ENCODE measurements at places on chromosomes 16 and 17.

DNA sequence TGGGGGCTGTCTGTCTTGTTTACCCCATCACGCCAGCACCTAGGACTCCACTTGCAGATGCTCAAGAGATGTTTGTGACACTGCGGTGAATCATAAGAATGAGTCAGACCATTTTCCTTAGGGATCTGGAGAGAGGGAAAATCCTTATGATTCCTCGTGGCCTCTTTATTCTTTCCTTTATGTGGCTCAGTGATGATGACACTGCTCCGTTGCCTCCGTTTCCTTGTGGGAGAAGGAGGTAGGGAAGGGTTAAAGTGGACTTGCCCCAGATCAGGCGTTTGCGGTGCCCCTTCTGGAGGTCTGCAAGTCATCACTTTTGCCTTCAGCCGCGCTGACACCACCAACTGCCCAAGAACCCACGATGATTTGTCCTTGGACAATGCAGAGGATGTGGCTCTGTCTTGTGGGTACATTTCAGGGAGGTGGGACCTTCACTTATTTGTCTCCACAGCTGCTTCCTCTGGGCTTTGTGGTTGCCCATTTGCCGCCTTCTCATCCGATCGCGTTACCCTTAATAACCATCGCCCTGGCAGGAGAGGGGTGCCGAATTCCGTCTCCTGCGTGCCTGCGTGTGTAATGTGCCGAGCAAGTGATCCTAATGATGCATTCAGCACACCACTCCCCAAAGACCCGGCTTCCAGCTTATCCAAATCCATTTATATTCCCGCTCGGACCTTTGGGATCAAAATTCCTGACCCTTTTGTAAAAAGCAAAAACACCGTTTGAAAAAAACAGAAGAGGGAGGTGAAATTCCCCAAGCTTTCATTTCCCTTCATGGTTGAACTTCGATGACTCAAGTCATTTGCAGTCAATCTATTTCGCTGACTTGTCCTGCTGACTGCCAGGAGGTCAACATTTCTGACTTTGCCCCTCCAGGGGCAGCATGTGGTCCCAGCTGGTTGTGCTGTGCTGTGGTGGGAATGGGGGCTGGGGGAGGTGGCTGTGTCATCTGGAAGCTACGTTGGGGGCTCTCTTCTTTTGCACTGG, 87.2 kb upstream of the IRX3 start:
- DNase-seq, result no peak

GRCh38 chr16:2040787-2041522, 6.7 kb downstream of the NTHL1 start:
- no peak for DNase-seq

DNA sequence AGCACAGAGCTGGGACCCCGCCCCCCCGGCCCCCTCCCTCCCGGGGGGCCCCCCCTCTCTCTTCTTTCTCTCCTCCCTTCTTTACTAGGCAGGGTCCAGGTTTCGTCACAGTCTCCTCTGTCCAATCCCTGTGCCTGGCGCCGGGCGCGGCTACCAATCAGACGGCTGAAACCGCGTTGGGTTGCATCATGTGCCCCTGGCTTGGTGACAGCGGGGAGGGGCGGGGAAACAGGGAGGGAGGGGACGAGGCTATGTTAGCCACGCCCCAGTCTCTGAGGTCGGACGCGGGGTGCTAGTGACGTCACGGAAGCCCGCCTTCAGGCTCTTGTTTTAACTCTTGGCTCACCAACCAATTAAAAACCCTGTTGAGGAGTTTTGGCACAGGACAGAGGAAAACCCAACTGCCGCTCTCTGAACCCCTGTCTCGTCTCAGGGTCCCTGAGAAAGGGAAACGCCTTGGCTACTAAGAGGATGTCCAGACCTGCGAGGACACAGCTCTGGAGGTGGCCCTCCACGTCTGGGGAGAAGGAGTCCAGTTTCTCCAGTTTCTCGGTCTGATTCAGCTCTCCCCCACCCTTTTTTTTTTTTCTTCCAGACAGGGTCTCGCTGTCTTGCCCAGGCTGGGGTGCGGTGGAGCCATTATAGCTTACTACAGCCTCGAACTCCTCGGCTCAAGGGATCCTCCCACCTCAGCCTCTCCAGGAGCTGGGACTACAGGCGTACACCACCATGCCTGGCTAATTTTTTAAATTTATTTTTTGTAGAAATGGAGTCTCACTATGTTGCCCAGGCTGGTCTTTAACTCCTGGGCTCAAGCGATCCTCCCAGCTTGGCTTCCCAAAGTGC, 441 bp upstream of the PLEKHH3 start:
- DNase-seq, result peak; percentile 95

DNA sequence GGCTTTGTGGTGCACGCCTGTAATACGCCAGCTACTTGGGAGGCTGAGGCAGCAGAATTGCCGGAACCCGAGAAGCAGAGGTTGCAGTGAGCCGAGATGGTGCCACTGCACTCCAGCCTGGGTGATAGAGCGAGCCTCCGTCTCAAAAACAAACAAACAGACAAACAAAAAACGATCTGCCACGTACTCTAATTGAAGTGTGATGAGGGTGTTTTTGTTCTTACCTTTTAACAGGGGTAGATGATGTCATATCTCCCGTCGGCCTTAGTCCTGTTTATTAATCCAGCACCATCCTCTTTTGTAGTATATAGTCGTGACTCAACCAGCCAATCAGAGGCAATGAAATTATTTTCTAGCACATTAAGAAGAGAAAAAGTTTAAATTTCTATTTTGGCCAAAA, 58.5 kb downstream of the IQCK start:
- DNase-seq, result no peak

- DNase-seq, result no peak
Observed at GRCh38 chr17:40457964-40458791, 14.9 kb downstream of the IGFBP4 start.

DNA sequence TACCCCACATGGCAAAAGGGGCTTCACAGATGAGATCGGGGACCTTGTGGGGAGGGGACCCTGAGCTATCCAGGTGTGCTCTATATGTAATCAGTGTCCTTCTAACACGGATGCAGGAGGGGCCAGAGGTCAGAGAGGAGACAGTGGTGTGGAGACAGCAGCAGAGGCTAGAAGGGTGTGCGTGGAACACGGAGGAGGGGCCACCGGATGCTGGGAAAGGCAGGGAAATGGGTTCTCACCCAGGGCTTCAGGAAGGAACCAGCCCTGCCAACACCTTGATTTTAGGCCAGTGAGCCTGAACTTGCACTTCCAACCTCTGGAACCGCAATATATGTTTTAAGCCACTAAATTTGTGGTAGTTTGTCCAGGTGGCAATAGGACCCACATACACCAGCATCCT, 4.6 kb upstream of the SLC38A8 start:
- DNase-seq, result no peak

DNA sequence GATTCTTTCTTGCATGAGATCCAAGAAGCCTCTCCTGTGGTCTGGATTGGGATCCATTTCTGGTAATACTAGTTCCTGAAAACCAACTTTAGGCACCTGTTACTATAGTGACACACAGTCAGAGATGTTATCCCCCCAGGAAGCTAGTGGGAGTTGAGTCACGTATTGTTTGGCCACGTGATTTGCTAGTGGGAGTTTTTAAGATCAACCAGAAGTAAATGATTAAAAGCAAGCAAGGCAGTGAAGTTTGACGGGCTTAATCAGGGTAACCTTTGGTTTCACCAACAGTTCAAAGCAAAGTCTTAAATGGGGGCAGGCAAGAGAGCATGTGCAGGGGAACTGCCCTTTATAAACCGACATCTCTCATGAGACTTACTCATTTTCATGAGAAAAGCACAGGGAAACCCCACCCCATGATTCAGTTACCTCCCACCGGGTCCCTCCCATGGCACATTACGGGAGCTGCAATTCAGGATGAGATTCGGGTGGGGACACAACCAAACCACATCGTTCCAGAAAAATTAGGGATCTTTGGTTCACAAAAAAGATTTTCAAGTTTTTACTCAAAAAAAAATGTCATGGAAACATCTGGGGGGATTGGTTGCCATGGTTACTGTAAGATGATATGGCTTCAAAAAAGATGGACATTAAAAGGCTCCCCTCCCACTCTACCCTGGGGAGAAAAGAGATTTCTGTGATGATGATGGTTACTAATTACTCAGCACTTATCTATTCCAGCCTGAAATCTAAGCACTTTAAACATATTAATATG, 483.1 kb upstream of the ERCC4 start:
- no peak for DNase-seq

GRCh38 chr17:36602924-36603384, 1.6 kb downstream of the MRM1 start:
- no peak for DNase-seq

DNA sequence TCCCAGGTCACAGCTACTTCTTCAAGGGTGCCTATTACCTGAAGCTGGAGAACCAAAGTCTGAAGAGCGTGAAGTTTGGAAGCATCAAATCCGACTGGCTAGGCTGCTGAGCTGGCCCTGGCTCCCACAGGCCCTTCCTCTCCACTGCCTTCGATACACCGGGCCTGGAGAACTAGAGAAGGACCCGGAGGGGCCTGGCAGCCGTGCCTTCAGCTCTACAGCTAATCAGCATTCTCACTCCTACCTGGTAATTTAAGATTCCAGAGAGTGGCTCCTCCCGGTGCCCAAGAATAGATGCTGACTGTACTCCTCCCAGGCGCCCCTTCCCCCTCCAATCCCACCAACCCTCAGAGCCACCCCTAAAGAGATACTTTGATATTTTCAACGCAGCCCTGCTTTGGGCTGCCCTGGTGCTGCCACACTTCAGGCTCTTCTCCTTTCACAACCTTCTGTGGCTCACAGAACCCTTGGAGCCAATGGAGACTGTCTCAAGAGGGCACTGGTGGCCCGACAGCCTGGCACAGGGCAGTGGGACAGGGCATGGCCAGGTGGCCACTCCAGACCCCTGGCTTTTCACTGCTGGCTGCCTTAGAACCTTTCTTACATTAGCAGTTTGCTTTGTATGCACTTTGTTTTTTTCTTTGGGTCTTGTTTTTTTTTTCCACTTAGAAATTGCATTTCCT, 3.4 kb upstream of the LPCAT2 start:
- DNase-seq, result no peak

DNA sequence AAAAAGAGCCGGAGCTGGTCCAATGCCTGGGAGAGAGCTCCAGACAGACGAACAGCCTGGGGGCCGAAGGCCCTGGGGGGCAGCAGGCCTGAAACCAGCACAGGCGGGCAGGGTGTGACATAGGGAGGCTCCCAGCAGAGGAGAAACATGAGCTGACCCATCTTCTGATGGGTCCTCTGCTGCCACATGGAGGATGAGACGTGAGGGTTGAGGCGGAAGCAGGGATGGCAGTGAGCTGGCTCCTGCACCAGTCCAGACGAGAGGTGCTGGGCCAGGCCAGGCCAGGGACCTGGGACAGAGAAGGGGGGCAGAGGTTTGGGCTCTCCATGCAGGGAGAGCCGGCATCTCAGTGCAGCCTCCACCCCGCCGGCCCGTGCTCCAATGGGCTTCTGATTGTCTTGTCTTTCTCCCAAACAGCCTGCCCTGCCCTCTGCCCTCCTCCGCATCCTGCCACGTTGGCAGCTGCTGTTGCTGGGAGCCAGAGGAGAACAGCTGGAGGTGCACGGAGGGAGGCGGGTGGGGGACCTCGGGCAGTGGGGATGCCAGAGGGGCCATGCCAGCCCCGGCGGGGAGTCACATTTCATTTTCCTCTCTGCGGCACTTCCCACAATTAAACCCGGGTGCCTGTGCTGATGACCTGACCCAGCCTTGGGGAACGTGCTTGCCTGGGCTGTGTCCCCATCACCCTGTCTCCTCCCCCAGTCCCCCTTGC, 139.1 kb upstream of the GSE1 start:
- no peak for DNase-seq

GRCh38 chr16:30335598-30336474, 19.3 kb downstream of the CD2BP2 start:
- no peak for DNase-seq

GRCh38 chr17:21278450-21279197, 5.9 kb upstream of the MAP2K3 start:
- DNase-seq, result no peak

- no peak for DNase-seq
Observed at GRCh38 chr16:7637446-7637845, 304.8 kb downstream of the RBFOX1 start.

- peak; percentile 33 for DNase-seq
Observed at GRCh38 chr16:87723226-87723623, 42.6 kb downstream of the KLHDC4 start.

DNA sequence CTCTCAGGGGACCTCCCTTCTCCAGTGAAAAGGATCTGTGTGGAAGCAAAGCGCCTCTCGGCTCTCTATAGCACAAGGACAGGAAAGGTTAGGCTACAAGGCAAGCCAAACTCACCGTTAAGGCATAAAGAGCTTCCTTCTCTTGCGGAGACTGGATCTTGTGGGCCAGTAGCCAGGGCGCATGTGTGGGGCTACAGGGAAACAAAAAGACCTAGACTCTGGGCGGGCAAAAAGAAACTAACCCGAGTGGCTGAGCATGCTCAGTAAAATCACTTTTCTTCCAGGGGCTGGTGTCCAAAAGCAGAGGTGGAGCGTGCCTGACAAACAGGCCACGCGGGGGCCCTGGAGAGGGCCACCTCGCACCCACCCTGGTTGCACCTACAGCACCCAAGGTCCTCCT, 16.1 kb downstream of the GGA2 start:
- no peak for DNase-seq

- no peak for DNase-seq
Observed at GRCh38 chr17:2061441-2061958, 6.6 kb downstream of the HIC1 start.

GRCh38 chr17:68732301-68732749, 131.2 kb upstream of the FAM20A start:
- DNase-seq, result no peak

GRCh38 chr17:71793518-71793917, 327.3 kb upstream of the SOX9 start:
- no peak for DNase-seq

- no peak for DNase-seq
Observed at GRCh38 chr17:81391936-81392908, 3.0 kb upstream of the BAHCC1 start.

DNA sequence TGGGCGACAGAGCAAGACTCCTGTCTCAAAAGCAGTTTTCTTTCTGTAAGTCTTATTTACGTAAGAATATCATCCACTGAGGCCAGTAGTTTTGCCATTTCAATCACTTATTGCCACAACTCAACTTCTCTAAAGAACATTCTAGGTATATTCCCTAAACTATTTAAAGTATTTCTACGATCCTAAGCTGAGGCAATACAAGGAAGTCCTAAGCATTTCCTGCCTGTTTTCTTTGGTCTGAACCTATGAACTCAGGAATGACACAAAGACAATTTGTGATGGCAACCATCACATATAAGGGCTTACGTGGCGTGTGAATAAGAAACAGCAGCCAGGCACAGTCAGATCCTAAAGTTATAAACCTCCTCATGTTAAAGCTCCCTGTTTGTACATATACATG, 14.2 kb downstream of the USP36 start:
- no peak for DNase-seq

Measured in cerebellar nuclear complex (tissue), 1 donor.